Gastrocnemius medialis (tissue), 4 donors: ENCODE measurements at places on chromosomes 1 and 21.
A peak's percentile ranks its signal among the peaks of the same experiment; 100 is the strongest.

- DNase-seq = no peak
Observed at GRCh38 chr1:246771366-246771765, 47.2 kb downstream of the SCCPDH start.

DNA sequence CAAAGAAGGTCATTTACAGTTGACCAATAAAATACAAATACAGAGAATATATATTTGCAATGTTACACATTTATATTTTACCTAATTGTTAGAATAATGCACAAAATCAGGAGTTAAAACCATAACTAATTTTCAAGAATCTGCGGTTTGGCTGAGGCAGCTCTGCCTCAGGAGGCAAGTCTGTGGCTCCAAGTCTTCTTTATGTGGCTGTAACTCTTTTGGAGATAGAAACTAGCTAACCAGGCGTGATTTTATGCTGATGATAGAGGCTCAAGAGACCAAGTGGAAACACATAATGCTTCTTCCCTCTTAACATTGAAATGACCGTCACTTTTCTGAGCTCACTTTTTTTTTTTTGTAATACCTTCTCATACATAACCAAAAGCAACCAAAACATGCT lies 744.7 kb upstream of the CXADR start:
- DNase-seq = no peak

DNA sequence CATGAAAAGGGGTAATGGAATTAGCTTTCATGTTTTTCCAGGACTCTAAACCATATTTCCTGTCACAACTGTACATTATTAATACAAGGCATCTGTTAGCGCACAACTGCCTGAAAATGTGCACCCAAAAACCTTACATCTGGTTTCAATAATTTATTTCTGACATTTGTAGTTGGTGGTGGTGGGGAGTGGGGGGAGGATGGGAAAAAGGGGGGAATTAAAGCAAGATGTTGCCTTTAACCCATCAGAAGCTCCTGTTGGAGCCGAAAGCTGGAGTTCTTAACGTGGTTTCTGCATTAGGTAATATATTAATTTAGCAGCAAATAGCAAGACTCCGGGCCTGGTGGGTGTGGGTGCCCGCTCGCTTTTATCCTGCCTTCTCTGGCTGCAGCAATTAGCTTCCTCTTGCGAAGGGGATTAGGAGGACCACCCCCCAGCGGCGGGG lies 36.9 kb upstream of the HHAT start:
- DNase-seq = no peak

- DNase-seq = no peak
Observed at GRCh38 chr1:243268751-243269460, 13.1 kb downstream of the SDCCAG8 start.

DNA sequence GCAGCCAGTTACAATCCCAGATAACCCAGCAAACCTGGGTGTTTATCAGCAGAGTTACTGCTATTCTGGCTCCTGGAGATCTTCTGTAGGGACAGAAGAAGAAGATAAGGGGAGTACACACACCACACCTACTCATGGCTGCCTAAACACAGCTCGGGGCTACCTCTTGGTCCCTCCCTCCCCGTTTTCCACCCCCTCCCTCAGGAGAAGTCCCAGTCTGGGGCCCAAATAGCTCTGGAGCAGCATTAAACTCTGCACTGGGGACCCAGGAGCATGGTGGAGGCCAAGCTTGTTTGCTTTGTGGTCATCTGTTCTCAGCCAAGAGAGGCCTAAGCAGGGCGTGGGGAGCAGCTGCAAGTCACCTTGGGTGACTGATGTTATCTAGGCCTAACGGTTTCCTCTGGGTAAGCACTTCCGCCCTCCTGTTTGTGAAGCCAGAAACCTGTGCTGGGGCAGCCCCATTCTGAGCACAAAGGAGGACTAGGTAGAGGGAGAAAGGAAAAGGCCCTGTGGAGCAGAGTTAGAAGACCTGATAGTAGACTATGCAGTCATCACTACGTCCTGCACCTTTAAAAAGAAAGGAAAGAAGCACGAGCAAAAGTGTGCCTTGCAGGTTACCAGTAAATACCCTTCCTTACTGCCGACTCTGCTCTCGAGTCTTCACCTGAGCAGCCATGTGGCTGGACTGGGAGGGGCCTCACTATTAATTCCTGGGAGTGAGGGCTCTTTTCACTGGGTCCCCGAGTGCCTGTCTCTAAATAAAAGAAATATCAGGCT lies 2.0 kb upstream of the RCSD1 start:
- no peak for DNase-seq

- no peak for DNase-seq
Observed at GRCh38 chr1:69661686-69662085, 94.0 kb downstream of the LRRC7 start.

DNA sequence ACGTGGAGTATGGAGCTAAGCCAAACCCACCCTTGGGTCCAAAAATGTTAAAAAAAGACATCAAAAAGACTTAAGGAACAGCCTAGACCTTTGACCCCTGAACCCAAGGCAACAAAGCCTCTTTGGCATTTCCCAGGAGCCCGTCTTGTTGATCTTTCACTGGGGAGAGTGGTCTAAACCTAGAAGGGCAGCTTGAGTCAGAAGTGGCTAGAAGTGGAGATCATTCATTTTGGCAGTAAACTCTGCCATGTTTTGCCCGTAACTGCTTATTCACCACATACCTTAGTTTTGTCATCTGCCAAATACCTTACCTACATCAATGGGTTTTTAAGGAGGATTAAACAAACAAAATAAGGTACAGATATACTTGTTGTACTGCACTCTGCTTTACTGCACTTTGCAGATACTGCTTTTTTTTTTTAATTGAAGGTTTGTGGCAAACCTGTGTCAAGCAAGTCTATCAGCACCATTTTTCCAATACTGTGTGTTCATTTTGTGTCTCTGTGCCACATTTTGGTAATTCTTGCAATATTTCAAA lies 1.7 kb upstream of the CTSE start:
- no peak for DNase-seq

DNA sequence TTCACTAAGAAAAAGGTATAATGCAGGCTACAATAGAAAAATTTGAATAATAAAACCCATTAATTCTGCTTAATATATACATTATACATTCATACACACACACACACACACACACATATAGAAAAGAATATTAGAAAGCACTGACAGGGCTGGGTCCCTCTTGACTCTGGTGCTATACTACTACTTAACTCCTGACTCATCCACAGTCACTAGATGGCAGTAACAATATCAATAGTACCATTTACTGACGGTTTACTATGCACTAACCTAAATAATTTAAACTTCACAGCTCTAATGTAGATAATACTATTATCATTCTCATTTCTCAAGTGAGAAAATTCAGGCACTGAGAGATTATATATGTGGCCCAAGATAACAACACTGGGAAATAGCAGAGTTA lies 87.5 kb downstream of the COP1 start:
- DNase-seq = no peak

DNA sequence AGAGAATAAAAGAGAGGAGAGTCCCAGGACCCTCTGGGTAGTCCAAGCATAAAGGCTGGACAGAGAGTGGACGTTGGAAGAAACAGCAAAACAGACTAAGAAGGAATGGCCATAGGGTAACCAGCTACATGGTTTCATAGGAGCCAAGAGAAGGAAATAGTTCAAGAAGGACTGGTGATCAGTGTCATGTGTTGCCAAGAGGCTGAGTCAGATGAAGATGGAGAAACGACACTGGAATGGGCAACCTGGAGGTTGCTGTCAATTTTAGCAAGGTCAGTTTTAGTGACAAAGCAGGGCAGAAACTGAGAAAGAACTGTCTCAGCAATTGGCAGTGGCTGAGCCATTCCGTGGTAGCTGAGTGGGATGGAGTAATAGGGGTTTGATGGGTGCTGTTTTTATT lies 41.4 kb downstream of the HMGB4 start:
- no peak for DNase-seq

GRCh38 chr1:42955311-42956063 lies 3.2 kb downstream of the SLC2A1 start:
- no peak for DNase-seq

DNA sequence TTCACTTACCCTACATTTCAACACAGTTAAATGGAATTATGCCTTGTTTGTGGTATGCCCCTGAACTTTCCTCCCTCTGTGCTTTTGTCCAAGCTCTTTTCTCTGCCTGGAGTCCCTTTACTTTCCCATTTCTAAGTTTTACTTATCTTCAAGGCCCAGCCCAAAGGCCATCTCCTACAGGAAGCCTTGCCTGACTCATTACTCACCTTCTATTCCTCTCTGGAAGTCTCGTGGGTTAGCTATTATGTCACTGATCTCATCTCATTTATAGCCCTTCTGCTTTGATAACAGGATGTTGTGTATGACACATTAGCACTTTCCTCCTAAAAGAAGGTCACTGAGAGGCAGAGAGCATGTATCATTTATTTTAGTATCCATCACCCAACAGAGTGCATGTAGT lies 78.8 kb upstream of the CD1D start:
- DNase-seq = no peak

DNA sequence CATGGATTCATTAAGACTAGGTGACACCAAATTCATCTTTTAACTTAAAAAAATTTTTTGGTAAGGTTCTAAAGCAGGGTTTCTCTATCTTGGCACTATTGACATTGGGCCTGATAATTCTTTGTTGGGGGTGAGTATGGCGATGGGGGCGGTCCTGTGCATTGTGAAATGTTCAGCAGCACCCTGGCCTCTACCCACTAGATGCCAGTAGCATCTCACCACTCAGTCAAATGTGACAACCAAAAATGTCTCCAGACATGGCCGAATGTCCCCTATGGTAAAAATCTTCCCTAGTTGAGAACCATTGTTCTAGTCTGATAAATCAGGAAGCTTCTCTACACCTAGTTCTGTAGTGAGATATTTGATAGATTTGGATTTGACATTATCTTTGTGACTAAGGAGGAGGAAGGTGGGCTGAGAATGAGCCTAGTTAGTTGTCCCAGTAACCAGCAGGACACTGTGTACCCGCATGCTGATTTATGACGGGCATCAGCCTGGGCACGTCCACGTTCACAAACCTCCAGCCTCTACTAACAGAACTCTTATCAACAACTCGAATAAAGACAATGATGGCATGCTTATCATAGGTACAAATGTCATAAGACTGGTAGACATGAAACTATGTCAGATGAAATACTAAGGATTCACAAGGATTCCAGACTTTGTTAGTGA lies 104.6 kb downstream of the KCND3 start:
- peak; percentile 25 for DNase-seq

- no peak for DNase-seq
Observed at GRCh38 chr1:59638231-59638711, 176.5 kb upstream of the HOOK1 start.

DNA sequence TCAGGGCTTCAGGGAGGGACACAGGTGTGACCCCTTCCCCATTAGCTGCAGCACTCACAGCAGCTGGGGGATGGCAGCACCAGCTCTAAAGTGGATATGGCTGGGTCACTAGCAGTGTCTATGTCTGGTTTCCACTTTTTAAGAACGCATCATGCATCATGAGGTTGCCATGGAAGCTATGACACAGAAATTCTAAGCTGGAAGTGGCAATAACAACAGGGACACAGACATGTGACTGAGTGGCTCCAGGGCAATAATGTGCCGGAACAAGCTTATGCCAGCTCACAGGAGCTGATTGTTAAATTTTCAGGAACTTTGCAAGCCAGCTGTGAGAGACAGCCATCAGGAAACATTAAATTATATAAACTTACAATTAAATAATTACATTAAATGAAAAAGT lies 51.2 kb upstream of the NFASC start:
- no peak for DNase-seq

- DNase-seq = no peak
Observed at GRCh38 chr1:205541161-205541886, 36.9 kb downstream of the CDK18 start.

DNA sequence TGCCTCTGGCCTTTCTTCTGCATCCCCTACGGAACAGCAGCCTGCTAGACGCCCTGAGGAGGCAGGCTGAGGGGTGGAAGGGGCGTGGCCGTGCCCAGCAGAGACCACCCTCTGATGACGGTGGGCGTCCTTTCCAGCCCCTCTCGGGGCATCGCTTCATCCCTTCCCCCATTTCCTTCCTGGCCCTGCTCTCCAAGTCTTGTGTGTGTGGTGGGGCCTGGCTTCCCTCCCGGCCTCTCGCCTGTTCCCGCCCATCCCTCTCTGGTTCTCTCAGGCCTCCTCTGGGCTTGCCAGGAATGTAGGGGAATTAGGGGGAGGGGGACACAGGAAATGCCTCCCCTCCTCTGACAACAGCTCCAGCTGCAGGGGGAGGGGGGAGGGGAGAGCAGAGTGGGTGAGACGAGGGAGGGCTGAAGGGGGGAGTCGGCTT lies 51.1 kb downstream of the SKI start:
- DNase-seq = no peak

DNA sequence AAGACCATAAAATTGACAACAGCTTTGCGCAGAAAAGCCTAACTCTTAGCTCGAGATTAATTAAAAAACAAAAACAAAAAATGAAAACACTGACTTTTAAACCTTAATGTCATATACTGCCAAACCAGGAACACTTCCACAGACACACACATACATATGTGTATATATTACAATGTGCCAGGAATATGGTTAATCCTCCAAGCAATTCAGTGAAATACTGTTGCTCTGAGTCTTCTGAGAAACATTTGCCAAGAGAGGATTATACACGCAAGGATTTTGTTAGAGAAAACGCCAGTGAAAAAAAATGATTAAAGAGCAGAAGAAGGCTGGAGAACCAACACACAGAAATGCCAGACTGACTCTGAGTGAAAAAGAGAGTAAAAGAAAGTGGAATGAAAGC lies 116.7 kb upstream of the CHRM3 start:
- no peak for DNase-seq

DNA sequence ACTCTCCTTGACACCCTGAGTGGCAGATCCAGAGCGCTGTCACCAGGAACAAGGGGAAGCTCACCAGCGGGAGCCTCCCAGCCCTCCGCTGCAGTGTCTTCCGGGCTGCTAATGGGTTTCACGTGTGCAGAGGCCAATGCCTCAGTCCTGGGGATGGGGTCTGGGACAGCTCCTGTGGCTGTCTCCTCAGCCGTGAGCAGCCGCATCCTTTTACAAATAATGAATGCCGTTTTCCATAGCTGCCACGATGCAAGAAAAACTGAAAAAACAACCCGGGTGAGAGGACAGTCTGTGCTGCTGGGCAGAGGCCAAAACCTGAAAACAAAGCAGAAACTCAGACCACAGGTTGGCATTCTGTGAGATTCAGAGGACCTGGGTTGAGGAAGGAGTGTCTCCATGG lies 212.2 kb upstream of the RAB4A start:
- DNase-seq = no peak

GRCh38 chr1:54816130-54816529 lies 15.0 kb upstream of the TTC22 start:
- no peak for DNase-seq

GRCh38 chr1:186736971-186737685 lies 56.9 kb upstream of the PTGS2 start:
- no peak for DNase-seq

GRCh38 chr1:180188091-180188506 lies 33.4 kb downstream of the QSOX1 start:
- DNase-seq = no peak
